ENCODE measurements at places on chromosomes 16 and 17.

- DNase-seq: no peak
These were observed 40.7 kb downstream of the IRX3 start for GRCh38 chr16:54245788-54246453.

DNA sequence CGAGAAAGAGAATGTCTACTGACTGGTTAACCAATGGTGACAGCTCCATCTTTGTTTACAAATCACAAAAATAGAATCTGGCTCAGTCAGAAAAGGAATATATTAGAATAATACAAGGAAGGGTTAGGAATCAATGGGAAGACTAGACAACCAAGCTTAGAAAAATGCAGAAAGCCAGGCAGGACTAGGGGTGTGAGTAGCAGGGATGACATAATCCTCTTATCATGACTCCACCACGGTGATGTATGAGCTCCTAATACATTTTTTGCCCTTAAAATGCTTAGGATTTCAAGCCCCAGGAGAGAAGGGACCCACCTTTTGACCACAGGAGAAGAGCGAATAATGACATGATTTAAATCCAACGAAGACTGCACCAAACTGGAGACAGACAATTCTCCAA lies 252.3 kb downstream of the CHD9NB start:
- no peak for DNase-seq

- no peak for DNase-seq
These were observed 9.4 kb downstream of the MLKL start for GRCh38 chr16:74691093-74691855.

- DNase-seq: no peak
These were observed 92.2 kb downstream of the CMC2 start for GRCh38 chr16:80914379-80915078.

GRCh38 chr16:85988723-85989313 lies 89.9 kb downstream of the IRF8 start:
- no peak for DNase-seq

- no peak for DNase-seq
These were observed 561.8 kb downstream of the TOX3 start for GRCh38 chr16:51985126-51985525.

DNA sequence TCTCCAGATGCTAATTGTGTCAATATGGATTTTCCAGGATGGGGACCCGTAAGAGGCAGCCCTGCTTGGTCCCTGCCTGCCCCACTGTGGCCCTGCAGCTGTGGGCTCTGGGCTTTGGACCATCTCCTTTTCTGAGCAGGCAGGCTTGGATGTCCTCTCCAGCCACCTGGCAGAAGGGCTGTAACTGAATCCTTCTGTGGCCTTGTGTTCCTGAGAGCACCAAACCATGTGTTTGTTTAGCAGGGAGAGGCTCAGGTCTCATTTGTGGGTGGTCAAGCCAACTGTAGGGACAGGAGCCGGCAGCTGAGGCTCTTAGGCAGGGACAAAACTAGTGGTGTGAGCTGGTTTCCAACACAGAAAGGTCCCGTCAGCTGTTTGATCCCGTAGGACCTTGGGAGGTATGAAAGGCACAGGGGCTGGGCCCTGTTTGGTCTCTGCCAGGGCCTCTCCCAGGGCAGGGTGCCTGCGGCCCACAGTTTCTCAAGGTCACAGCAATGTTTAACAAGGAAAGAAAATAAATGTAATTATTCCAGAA lies 18.5 kb downstream of the SEC14L5 start:
- no peak for DNase-seq

DNA sequence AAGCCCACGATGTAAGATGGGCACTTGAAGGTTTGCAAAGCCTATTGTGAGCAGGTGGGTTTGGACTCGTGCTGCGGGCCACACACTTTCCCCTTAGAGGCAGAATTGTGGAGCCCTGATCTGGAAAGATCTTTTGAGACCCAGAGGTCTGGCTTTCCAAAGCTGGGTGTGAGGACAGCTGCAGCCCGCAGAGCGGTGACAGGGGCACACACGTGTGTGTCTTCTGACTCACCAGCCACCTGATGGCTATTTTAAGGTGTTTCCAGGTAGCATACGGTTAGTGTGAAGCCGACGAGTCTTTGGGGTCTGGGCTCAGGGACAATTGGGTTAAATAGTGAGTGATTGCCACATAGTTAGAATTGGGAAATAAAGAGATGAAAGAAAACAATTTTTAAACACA lies 108.9 kb upstream of the GSE1 start:
- no peak for DNase-seq

DNA sequence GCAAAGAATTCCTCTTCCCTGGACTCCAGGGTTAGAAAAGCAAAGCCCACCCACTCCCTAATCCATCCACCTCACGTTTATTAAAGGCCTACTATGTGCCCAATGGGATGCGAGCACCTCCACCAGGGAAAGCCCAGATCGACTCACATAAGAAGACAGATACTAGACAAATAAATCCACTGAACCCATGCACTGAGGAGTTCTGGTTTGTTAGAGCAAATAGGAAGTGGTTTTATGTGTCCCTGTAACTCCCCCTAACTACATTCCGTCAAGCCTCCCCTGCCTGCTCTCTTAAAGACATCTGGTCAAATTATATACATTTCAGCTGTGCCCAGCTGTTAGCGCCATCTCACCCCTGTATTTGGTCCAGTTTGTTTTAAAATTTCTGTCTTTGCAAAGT lies 218.5 kb upstream of the RPL38 start:
- DNase-seq: peak; percentile 52

DNA sequence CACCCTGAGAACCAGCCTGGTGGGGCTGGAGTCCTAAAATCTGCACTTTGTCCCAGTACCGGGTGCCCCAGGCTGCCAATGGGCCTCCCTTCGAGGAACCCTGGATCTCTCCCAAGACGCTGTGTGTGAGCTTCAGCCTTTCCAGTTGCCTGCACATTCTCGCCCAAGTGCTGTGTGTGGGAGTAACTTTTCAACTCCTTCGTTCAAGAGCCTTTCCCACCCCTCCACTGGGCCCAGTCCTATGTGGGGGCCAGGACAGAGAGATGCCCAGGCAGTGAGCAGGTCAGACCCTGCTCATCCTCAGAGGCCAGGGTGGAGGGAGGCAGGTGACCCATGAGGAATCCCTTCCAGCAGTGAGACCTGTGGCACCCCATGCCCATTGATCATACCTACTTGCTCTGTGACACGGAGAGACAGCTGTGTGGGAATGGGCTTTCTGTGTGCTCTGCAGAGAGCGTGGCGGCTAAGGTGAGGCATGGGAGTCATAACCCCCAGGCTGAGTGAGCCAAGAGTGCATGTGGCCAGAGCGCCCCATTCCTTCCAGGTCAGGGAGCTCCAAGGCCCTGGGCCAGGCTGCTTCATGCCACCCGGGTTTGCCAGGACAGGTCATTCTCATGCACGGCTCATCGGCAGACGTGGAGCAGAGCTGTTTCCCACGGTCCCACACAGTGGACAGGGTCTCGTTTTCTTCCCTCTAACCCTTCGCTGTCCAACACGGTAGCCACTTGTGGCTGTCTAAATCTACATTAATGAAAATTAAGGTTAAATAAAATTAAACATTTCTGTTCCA lies 154.4 kb downstream of the CLEC16A start:
- no peak for DNase-seq

DNA sequence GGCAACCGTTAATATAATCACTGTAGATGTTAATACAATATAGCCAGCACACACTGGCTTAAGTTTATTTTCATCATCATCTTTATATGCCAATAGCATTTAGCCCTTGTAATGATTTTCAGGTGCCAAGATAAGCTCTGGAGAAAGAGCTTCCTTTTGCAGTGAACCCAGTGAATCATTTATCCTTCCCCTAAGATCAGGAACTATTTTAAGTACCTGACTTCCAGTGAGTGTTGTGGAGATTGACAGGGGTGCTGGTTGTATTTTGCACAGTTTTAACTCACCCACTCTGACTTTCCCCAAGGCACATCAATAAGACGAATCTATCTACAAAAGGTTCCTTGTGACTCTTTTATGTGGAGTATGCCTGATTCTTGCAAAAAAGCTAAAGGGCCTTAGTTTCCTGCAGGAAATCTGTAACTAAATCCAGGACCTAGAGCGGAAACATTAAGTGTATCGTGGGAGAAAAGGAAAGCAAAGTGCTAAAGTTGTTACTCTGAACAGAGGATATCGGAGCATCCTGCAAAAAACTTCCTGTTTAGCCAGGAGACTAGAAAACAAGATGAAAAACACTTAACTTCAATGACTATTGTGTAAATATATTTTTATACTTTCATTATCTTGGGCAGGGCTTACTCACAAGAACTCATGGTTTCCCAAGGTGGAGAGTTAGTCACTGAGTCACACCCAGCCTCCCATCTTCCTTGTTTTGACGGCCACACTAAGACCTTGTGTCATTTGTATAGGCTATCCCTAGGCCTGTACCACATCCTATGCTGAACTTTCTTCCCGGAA lies 183.6 kb downstream of the MAP2K6 start:
- DNase-seq: no peak

DNA sequence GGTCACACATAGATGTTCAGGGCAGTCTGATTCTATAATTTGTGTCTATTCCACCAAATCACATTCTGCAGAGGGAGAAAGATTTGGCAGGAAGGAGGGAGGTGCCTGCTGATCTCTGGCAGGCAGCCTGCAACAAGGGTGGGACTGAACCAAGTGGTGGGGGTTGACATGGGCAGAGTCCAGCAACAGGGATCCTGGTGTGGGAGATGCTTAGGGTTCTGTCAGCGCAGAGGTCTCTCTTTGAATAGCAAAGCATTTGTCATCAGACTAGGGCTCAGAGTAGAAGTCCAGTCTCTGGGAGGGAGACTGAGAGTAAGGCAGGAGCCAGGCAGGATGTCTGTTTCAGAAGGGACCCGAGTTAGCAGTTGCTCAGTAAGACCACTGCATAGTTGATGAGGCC lies 94.6 kb downstream of the UTP18 start:
- no peak for DNase-seq

DNA sequence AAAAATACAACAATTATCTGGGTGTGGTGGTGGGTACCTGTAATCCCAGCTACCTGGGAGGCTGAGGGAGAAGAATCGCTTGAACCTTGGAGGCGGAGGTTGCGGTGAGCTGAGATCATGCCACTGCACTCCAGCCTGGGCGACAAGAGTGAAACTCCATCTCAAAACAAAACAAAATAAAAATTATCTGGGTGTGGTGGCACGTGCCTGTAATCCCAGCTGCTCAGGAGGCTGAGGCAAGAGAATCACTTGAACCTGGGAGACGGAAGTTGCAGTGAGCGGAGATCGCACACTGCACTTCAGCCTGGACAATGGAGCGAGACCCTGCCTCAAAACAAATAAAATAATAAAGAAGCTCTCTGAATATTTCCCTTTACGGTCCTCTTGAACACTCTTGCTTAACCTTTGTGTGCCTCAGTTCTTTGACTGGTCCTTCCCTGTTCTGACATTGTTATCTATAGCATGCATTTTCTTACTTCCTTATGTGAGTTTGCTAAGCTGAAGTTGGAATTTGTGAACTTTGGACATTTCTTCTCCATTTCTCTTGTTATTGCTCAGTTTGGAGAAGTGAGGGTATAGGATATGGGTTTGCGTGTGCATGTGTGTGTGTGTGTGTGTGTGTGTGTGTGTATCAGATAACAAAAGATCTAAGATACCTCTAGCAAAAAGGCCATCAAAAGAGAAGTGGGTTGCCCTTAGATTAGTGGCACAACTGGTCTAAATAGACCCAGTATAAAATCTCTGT lies 29.7 kb upstream of the WSB1 start:
- no peak for DNase-seq

DNA sequence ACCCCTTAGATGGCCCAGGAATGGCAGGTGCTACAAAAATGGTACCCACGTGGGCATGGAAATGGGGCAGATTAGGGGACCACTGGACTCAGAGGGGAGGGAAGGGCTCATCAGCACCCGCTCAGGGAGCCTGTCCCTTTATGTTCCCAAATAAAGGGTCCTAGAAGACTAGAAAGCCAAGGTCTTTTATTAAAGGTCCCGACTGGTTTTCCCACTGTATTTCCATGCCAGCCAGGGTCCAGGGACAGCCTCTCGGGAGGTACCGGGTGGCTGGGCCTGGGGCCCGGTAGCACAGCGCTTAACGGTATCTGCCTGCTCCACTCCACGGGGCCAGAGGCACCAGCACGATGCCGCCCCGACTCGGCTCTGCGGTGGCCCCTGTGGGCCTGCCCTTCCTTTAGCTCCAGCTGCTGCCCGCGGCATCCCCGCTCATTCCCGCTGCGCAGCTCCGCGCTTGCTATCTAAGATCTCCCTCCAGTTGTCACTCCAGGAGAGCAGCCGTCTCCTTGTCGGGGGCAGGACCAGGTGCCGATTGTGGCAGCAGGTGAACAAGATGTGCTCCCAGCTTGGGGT lies 1.4 kb downstream of the NT5C start:
- DNase-seq: no peak

DNA sequence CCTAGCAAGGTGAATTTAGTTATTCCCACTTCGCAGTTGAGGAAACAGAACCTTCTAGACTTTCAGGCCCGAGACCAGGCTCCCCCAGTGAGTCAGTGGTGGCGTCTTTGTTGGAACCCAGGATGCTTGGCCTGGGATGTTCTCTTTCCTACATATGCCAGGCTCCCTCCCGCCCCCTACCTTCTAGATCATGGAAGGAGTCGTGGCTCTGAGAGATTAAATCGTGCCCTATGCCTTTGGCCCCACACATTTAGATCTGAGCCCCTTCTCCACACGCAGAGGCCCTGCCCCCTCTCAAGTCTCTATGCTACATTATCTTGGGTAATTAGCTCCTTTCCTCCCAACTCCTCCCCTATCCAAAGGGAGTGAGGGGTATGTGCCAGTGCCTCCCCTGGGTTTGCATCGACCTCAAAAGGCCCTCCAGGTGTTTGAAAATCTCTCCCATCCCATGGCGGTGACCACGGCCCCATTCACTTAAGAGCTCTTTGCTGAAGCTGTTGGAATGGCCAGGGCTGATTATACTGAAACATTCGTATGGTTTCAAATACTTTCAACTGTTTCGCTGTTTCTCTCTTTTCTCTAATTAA lies 3.0 kb downstream of the NGFR start:
- no peak for DNase-seq

DNA sequence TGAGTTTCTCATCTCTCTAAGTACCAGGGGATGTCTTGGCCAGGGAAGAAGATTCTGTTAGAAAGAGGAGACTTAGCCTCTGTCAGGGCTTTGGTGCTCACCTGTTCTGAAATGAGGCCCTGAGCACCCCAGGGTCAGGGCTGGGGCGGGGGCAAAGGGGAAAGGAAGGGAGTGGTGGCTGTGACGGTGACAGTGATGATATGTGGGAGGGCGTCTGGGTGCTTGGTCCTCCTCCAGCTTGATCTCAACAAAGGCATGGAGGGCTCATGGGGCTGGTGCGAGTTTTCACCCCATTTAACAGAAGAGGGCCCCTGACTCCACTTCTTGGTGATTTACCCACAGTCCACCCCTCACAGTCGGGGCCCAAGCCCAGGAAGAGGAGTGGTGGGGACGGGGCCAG lies 15.1 kb downstream of the SOX8 start:
- no peak for DNase-seq

GRCh38 chr17:3547628-3548027 lies 10.0 kb downstream of the TRPV3 start:
- no peak for DNase-seq

- DNase-seq: no peak
These were observed 51.2 kb downstream of the LITAF start for GRCh38 chr16:11535494-11535893.

Data from right kidney (tissue), 9 donors.